ENCODE measurements at places on chromosomes 4 and X. TPM values are rescaled to one million over a fixed set of nuclear protein-coding genes. Genes with fewer than 3 reads are reported as not detected.

DNA sequence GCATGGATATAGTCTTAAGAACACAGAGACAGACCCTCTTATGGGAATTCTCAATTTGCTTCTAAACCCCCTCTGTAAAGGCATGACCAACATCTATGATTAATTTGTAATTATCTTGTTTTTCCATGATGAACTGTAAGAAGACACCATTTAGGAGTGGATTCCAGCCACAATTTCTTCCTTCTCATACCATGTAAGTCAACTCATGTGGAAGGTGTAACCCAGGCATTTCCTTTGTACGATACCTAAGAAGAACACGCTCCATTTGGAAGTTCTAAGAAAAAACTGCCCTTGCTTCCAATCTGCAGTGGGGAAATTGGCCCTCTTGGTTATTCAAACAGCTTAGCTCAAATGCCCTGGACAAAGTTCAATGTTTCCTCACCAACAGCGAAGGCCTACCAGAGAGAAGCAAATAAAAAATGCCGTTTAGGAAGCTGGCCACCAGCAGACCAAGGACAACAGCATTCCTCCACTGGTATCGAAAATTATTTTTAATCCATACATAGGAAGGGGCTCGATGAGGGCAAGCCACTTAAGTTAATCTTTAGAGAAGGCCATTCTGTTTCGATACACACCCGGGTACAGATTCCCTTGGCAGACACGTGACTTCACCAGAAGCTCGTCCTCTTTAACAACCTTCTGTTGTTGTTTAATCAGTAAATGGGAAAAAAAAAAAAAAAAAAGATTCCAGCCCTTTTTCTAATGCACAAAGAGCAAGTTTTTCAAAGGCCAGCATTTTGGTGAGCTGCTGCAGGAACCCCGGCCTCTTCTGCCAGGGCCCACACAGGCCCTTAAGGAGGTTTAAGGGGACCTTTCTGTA, 2.6 kb downstream of the DHRSX start:
- peaks cover 34% of the 10 kb centered on the region for H3K4me1 ChIP-seq
- peak overlapping the region; percentile 69 for H3K4me3 ChIP-seq
- no peak for DNase-seq
- H3K36me3 ChIP-seq, result no peaks in the 10 kb centered on the region
- no peaks in the 10 kb centered on the region for H3K27me3 ChIP-seq

GRCh38 chr4:66328803-66329574, 658.7 kb upstream of the EPHA5 start:
- no peaks in the 10 kb centered on the region for H3K4me1 ChIP-seq
- DNase-seq, result no peak
- no peaks in the 10 kb centered on the region for H3K36me3 ChIP-seq
- no peaks in the 10 kb centered on the region for H3K27me3 ChIP-seq
- H3K4me3 ChIP-seq, result no peak overlapping the region

DNA sequence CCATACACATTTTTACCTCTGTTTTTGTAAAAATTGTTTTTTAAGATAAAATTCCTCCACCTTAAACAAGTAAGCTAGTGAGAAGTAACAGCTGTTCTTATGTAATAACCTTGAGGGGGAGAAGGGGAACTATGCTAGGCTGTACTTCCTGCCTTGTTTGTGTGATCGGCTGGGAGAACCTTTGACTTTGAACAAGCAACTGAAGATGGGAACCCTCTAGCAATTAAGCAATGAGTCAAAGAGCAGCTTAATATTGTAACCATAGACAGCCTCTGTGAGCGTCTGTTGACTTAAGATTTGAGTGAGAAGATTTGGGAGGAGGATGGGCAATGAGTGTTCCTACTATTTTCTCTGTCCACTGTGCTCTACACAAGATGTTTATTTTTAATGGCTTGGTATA, 135.1 kb downstream of the SCLT1 start:
- H3K27ac ChIP-seq, result no peak overlapping the region
- no peak for DNase-seq
- H3K36me3 ChIP-seq, result no peaks in the 10 kb centered on the region
- no peaks in the 10 kb centered on the region for H3K4me1 ChIP-seq
- no peaks in the 10 kb centered on the region for H3K27me3 ChIP-seq
- H3K4me3 ChIP-seq, result no peak overlapping the region

- no peaks in the 10 kb centered on the region for H3K36me3 ChIP-seq
- H3K4me3 ChIP-seq, result no peak overlapping the region
- DNase-seq, result no peak
- no peak overlapping the region for H3K27ac ChIP-seq
Observed at GRCh38 chr4:55087009-55087912, 38.1 kb downstream of the KDR start.

DNA sequence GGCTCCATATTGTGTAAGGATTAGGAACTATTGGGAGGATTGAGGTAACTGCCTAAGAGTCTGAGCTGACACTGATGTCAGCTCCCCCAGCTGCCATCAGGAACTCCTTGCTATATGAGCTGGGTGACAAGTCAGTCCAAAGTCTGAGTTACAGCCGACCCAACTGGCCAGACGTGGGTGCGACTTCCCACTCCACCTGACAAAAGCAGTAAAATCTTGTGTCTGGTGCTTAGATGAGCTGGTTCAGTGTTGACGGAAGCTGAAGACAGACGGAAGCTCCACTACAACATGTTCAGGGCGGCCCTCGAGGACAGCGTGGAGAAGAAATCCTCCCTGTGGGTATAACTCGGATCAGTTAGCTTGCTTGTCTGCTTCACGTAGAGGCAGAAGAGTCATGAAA, 22.8 kb upstream of the NAT8L start:
- DNase-seq, result no peak
- no peak overlapping the region for H3K27ac ChIP-seq
- peaks cover 56% of the 10 kb centered on the region for H3K27me3 ChIP-seq
- no peak overlapping the region for H3K4me3 ChIP-seq

GRCh38 chr4:157004279-157005161, 32.9 kb upstream of the PDGFC start:
- no peaks in the 10 kb centered on the region for H3K27me3 ChIP-seq
- H3K4me3 ChIP-seq, result no peak overlapping the region
- H3K4me1 ChIP-seq, result peaks cover 4% of the 10 kb centered on the region
- peak overlapping the region; percentile 26 for H3K27ac ChIP-seq

GRCh38 chr4:22850630-22851029, 157.9 kb downstream of the GBA3 start:
- no peak overlapping the region for H3K4me3 ChIP-seq
- no peaks in the 10 kb centered on the region for H3K36me3 ChIP-seq
- DNase-seq, result no peak
- H3K27me3 ChIP-seq, result no peaks in the 10 kb centered on the region
- H3K4me1 ChIP-seq, result no peaks in the 10 kb centered on the region

DNA sequence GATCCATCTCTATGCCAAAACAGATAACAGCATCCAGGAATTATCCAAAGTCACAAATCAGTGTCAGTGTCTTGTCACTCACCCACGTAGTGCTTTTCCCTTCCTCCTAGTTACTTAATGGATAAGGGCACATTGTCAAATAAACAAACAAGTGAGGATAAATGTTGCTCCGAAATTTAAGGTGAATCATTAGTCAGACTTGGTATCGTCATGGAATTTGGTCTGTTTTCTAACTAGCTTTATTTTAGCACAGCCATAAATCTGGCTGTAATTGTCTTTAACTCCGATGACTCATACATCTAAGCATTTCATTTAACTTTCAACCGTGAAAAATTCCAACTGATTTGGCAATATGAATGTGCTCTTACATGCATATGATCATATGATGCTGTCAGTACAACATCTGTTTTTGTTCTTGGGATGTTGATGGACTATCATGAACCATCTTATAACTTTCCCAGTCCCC, 83.3 kb downstream of the SNCA start:
- no peak overlapping the region for H3K4me3 ChIP-seq
- H3K27ac ChIP-seq, result no peak overlapping the region
- no peaks in the 10 kb centered on the region for H3K36me3 ChIP-seq
- H3K27me3 ChIP-seq, result no peaks in the 10 kb centered on the region
- no peak for DNase-seq
- H3K4me1 ChIP-seq, result peaks cover 7% of the 10 kb centered on the region

DNA sequence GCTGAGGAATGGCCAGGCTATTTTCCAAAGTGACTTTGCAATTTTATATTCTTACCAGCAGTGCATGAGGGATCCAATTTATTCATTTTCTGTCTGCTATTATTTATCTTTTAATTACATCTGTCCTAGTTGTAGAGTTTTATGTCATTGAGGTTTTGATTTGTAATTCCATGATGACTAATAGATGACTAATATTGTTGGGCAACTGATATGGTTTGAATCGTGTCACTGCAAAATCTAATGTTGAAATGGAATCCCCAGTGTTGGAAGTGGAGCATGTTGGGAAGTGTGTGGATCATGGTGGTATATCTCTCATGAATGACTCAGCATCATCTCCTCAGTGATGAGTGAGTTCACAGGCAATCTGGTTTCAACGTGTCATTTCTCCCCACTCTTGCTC, 201.5 kb downstream of the TBX22 start:
- no peaks in the 10 kb centered on the region for H3K4me1 ChIP-seq
- no peaks in the 10 kb centered on the region for H3K36me3 ChIP-seq
- no peak overlapping the region for H3K4me3 ChIP-seq
- no peaks in the 10 kb centered on the region for H3K27me3 ChIP-seq

Gene MAPK10
- total RNA-seq, result 2.4 TPM

Gene FAAH2
- total RNA-seq, result 0.47 TPM

Measured in heart right ventricle (tissue), 16 donors.